ENCODE measurements at places on chromosomes 13 and 19.

GRCh38 chr13:32695602-32696250 is 109.5 kb downstream of the PDS5B start:
- DNase-seq: no peak

GRCh38 chr19:5489551-5489950 is 34.3 kb downstream of the ZNRF4 start:
- no peak for DNase-seq

- no peak for DNase-seq
Observed at GRCh38 chr19:50515168-50515561, 1.5 kb upstream of the ASPDH start.

DNA sequence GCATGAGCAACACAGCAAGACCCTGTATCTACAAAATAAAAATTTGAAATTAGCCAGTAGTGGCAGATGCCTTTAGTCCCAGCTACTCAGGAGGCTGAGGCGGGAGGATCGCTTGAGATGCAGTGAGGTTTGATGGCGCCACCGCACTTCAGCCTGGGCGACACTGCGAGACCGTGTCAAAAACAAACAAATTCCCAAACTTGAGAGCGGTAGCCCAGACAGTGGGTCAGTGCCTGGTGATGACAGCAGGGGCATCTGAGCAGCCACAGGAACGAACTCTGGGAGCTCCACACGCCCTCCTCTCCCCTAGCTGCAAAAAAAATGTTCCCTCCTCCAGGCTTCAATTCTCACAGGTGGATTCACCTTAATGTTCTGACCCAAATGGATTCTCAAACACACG is 14.1 kb downstream of the ZNF490 start:
- no peak for DNase-seq

GRCh38 chr13:111879719-111880118 is 187.2 kb upstream of the SOX1 start:
- DNase-seq: no peak

GRCh38 chr19:17327068-17327653 is 7.5 kb downstream of the ANO8 start:
- DNase-seq: no peak

- DNase-seq: no peak
Observed at GRCh38 chr19:48085904-48086864, 24.4 kb downstream of the PLA2G4C start.

Data from iPS DF 6.9 (cell line).